ENCODE measurements at places on chromosomes 13 and 19.
A peak's percentile ranks its signal among the peaks of the same experiment; 100 is the strongest.

GRCh38 chr19:46935066-46935663 is 74.4 kb downstream of the ARHGAP35 start:
- no peak for DNase-seq

DNA sequence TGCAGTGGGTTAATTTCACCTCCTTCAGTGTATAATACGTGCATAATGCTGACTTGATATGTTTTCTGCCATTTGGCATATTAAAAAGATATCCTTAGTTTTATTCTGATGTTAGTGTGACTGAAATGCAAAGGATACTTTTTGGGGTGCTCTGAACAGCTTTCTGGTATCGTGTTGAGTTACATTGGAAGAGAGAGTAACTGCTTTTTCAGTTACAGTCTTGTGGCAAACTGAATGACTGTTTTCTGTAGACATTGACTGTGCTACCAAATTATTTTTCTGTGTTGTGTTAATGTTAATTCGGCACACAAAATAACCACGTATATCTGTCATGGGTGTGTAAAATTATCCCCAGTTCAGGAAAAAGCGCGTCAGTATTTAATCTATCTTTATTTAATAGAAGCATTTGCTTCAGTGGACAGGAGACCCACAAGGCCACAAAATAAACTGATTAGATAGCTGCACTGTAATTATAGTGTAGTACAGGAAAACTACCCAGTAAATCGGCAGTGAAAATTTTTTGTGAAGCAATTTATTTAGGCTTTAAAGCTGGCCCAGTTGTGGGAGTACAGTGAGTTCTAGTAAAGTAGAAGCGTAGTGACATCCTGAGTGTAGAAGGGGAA is 2.5 kb downstream of the URI1 start:
- no peak for DNase-seq

DNA sequence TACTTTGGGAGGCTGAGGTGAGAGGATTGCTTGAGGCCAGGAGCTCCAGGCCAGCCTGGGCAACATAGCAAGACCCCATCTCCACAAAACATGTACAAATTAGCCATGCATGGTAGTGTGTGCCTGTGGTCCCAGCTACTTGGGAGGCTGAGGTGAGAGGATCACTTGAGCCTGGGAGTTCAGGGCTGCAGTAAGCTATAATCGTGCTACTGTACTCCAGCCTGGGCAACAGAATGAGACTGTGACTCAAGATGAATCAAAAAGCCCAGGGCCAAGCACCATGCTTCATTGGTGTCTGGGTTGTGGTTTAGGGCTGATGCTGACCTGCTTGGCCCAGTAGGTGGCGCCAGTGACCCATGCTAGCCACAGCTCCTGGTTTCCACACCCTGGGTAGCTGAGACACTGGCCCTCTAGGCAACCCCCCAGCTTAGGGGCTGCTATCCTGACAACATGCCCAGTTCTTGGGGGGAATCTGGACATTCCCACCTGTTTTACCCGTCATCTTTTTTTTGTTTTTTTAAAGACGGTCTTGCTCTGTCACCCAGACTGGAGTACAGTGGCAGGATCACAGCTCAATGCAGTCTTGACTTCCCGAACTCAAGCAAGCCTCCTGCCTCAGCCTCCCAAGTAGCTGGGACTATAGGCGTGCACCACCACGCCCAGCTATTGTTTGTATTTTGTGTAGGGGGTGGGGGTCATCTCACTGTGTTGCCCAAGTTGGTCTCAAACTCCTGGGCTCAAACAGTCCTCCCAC is 5.5 kb downstream of the CCDC124 start:
- peak; percentile 75 for DNase-seq

- DNase-seq, result no peak
Measured at GRCh38 chr13:46172531-46172991, 9.4 kb downstream of the LCP1 start.

DNA sequence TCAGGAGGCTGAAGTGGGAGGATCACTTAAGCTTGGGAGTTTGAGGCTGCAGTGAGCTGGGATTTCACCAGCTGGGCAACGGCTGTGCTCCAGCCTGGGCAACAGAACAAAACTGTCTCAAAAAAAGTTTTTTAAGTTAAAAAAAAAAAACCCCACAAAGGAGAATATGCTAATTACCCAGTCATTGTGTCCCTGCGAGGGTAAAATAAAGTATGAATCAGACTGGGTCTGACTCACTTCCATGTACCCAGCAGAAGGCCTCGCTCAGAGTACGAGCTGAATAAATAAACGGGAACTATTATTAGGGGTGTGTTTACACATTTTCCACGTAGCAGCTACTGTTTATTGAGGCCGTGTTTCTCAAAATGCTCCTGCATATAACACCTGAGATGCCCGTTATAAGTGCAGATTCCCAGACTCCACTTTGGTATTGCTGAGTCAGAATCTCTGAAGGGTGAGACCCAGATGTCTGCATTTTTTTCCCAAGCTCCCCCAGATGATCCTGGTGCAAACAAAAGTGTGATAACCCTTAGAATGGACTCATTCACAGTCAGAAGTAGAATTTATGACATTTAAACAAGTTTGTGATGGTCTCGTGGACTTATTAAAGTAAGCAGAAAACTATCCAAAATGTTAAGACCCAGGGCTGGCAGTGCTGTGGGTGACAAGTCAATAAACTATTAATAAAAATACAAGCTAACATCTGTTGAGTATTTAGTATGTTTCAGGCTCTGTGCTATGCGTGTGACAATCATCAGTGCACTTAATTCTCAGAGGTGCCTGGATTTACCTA is 28.2 kb downstream of the KCNC3 start:
- no peak for DNase-seq

- no peak for DNase-seq
Measured at GRCh38 chr13:89052699-89053098, 1381.5 kb downstream of the SLITRK5 start.

DNA sequence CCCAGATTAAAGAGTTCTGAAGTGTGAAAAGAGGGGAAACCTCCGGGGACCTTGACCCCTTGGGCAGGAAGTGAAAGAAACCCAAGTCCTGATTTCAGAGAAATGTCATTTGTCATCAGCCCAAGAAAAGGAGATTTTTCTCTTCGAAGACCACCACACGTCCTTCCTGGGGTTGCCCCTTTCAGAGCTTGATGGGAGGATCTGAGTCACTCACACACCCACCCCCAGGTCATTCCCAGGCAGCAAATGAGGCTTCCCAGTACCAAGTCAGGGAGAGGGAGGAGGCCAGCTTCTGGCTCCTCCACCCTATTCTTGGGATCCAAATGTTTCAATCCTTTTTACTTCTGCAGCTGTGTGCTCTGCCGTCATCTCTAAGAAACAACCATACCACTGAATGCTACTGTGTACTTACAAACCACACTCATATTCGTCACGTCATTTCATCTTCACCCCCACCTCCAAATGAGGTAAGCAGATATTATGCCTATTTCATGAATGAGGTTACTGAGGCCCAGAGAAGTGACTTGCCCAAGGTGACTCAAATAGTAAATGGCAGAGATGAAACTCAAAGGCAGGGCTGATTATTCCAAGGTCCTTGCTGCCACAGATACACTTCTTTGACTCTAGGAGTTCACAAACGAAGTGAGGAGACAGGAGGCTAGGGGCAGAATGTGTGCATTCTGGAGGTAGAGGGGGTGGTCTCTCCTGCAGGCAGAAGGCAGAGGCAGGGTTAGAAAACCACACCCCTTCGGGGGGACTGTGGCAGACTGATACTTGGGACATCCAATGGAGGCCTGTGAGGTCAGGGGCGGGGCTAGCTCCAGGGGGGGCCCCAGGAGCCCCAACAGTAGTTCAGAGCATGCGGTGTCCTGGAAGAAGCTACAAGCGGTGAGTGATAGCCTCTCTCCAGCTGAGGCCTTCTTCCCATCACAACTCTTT is 5.0 kb upstream of the KMT2B start:
- peak; percentile 70 for DNase-seq

DNA sequence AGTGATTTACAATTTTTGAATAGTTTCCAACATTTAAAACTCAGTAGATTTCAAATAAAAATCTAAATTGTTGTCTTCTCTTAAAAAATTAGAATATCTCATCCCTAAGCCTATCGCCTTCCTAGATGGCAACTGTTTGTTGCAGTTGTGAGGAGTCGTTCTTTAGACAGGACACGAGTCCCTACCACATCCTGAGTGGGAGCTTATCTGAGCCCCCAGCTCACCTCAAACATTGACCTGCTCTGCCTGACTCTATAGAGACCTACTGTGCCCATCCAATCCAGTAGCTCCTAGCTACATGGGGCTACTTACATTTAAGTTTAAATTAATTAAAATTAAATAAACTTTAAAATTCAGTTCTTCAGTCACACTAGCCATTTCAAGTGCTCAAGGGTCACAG is 434.7 kb downstream of the FOXO1 start:
- no peak for DNase-seq

DNA sequence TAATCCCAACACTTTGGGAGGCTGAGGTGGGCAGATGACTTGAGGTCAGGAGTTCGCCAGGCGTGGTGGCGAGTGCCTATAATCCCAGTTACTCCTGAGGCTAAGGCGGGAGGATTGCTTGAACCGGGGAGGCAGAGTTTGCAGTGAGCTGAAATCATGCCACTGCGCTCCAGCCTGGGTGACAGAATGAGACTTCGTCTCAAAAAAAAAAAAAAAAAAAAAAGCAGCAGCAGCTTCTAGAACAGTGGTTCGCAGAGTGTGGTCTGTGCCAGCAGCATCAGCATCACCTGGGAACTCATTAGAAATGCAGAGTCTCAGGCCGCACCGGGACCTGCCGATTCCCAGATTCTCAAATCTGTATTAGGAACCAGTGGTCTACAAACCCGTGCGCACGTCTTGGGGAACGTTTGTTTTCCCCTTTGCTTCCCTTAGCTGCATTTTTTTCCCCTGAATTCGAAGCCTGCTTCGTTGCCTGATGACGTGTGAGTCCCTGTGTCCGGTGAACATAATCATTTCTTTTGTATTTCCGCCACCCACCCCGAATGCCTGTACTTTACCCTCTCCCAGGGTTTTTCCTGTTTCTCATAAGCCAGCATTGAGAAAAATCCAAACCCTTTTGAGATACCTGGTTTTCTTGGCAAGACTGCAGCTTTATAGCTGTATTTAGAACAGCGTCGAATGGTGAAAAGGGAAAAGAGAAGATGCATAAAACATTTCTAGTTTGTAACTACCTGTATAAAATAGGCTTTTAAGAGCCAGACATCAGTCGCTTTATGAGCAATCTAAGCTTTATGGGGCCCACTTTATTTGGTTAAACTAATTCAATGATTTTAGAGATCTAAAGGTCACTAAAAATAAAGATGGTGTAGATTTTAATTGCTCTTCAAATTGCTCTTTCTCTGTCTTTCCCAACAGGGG is 49.8 kb downstream of the BICRA start:
- DNase-seq, result no peak

- DNase-seq, result no peak
Measured at GRCh38 chr19:15421721-15422260, 3.0 kb upstream of the AKAP8L start.

DNA sequence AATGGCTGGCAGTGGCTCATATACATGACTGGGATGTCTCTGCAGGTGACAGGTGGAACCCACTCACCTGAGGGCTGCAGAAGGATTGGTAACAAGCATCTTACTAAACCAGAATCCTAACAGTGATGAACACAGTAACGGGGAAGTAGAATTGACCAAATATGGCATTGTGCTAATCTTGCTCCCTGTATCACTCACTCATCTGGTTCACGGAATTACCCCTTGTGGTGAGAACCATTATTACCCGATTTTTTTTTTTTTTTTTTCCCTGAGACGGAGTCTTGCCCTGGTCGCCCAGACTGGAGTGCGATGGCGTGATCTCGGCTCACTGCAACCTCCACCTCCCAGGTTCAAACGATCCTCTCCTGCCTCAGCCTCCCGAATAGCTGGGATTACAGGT is 69.5 kb downstream of the PTPRS start:
- no peak for DNase-seq

GRCh38 chr19:13843104-13843921 is 33.6 kb upstream of the NANOS3 start:
- DNase-seq, result no peak

DNA sequence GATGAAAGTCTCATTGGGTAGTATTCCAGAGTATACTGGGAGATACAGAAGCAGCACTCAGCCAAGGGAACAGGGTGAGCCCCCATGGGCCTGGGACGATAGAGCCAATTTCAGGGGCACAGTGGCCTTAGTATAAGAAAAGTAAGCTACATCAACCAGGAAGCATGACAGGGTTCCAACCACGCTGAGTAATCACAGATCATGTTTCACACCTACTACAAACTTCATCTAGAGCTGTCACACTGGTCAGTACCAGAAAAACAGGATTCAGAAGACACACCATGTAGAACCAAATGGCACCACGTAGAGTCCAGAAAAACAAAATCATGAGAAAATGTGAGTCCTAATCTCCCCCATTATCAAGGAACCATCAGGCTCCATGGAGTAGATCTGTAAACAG is 1292.4 kb upstream of the MIR17HG start:
- no peak for DNase-seq

Data from stimulated activated CD4-positive, alpha-beta T cell treated with anti-CD3 and anti-CD28 coated beads, Interleukin-4, amount 100 ng/mL, for 4 hours (primary cell).